ENCODE measurements at places on chromosomes 1 and 21.

DNA sequence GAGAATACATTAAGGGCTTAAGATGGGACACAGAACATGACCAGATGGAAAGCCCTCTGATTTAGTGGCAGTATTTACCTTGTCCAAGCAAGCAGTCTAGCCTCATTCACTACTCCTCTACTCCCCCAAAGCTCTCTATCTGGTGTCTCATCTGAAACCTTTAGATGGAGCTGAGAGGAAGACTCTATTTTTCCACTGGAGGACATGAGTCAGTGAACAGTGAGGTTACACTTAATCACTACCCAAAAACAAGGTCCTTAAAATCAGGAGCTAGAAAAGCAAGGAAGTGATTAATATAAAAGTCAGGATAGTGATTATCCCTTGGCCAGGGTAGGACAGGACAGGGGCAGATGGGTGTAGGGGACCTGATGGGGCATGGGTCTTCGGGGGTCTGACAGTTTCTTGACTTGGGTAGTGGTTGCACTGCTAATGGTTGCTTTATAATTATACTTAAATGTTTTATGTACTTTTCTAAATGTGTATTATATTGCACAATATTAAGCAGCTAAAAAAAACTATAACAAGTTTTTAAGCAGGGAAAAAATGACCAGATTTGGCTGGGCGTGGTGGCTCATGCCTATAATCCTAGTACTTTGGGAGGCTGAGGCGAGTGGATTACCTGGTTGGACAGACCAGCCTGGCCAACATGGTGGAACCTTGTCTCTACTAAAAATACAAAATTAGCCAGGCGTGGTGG, 3.0 kb downstream of the PTPN22 start:
- no peak for DNase-seq

DNA sequence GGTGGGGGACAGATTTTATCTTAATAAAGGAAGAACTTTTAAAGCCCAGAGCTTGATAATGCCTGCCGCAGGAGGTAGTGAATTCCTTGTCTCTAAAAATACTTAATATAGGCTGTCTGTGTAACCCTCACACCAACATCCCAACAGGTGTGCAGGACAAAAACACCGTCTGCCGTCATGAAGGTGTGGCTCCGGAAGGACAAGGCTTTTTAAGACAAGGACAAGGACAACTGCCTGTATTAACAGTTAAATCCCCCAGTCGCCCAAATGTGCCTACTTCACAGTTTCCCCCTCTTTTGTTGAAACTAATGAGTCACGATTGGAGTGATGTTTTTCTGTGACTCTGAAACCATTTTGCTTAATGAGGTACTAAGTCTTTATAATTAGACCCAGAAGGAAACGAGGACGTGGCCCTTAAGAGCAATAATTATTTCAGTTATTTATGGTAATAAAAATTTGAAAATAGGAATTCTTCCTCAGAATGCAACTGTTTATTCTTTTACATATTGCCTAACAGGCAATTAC, 27.3 kb upstream of the SPATA6 start:
- DNase-seq: no peak

DNA sequence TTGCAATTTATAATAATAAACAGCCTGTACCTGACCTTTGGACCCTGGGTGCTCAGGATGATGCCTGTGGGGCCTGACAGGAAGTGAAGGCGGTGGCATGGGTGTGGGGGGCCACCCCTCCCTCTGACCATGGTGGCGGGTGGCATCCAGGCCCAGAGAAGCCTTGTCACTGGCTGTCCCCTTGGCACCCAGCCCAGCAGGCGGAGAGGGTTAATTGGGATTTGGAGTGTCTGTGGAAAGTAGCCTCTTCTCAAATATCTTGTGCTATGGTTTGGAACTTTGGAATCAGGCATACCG, 20.5 kb downstream of the SOX13 start:
- peak; percentile 77 for DNase-seq

GRCh38 chr1:186738926-186739325, 58.7 kb upstream of the PTGS2 start:
- no peak for DNase-seq

- no peak for DNase-seq
Measured at GRCh38 chr1:182611787-182612186, 7.6 kb upstream of the RGS16 start.

DNA sequence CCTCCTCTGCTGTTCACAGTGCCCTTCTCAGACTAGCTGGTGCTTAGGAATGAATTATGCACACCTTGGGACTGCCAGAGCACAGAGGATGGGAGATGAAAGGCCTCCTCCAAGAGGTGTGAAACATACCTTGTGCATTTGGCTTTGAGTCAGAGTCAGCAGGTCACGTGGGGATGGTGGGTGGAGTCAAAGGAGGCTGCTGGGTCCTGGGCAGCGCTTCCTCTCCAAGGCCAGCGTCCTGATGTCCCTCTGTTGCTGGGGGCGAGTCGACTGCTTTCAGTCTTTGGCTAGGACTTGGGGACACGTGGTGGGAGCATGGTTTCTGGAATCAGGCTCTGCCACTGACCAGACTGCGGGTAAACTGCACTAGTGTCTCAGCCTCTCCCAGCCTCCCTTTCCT, 91.2 kb downstream of the AJAP1 start:
- no peak for DNase-seq

DNA sequence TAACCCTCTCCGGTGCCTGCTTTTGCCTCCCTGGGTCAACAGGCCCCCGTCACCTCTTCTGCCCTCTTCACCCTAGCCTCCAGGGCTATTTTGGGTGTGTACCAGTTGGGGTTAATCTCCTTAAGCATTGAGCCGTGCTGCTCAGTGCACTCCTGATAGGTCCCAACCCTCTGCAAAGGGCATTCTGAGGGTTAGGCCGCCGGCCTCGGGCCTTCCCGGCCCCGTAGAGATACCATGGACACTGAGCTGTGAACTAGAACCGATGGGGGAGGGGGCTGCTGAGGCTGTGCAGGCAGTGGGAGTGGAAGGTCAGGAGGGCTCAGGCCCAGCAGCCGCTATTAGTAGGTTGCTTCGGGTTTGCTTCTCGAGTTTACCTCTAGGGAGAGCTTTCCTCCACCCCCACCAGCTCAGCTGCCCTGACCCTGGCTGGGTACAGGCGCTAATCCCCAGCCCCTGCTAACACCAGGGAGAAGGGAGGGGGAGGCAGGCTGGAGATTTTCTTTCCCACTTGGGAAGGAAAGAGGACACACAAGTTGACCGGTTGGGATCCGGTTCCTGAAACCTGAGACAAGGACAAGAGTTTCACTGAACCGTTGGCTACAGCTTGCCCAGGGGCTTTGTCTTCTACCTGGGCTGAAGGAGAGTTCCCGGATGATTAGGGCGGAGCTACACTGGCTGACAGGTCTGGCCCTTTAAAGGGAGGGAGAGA, 4.8 kb downstream of the LMOD1 start:
- DNase-seq: peak; percentile 49

- DNase-seq: no peak
Measured at GRCh38 chr1:24300971-24301784, 18.0 kb upstream of the GRHL3 start.

- no peak for DNase-seq
Measured at GRCh38 chr1:202704601-202705000, 5.7 kb downstream of the SYT2 start.

DNA sequence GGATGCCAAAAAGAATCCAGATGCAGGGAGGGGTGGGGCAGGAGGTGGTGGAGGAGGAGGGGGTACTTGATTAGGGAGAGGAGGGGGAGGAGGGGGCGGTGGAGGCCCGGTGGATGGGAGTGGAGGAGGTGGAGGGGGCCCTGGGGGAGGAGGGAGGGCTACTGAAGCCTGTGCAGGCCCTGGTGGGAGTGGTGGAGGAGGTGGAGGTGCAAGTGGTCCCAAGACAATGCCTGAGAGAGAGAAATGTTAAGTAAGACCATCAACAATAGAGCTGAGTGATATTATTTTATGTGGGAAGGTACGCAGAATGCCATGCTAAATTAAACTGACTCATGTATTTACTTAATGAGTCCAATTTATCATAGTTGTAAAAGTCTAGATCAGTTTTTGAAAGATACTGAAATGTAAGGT, 86.8 kb upstream of the LBR start:
- DNase-seq: no peak

Measured in HepG2 (cell line).